NCI-H1105 (cell line): ENCODE measurements at places on chromosomes 7 and 10.

DNA sequence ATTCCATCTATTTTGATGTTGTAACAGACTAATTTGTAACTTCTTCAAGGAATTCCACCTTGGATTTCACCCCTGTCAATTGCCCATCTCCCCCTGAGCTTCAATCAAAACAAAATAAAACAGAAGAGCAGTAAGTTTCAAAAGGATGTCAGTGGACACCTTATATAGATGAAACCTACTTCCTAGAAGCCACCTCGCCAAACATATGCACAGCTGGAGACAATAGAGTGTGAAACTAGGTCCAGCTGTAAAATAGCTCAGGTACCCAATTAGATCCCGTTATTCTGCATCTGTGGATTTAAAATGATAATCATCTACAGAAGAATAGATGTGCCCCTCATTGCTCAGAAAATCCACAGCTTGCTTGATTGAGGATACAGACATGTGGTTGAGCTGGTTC is 598.6 kb downstream of the SH2D4B start:
- no peak for DNase-seq

- DNase-seq = no peak
These were observed 24.3 kb downstream of the LHFPL3 start for GRCh38 chr7:104352736-104353135.

- no peak for DNase-seq
These were observed 98.6 kb upstream of the SVIL start for GRCh38 chr10:29733323-29733722.

- DNase-seq = no peak
These were observed 79.1 kb downstream of the PIK3CG start for GRCh38 chr7:106944035-106944665.

DNA sequence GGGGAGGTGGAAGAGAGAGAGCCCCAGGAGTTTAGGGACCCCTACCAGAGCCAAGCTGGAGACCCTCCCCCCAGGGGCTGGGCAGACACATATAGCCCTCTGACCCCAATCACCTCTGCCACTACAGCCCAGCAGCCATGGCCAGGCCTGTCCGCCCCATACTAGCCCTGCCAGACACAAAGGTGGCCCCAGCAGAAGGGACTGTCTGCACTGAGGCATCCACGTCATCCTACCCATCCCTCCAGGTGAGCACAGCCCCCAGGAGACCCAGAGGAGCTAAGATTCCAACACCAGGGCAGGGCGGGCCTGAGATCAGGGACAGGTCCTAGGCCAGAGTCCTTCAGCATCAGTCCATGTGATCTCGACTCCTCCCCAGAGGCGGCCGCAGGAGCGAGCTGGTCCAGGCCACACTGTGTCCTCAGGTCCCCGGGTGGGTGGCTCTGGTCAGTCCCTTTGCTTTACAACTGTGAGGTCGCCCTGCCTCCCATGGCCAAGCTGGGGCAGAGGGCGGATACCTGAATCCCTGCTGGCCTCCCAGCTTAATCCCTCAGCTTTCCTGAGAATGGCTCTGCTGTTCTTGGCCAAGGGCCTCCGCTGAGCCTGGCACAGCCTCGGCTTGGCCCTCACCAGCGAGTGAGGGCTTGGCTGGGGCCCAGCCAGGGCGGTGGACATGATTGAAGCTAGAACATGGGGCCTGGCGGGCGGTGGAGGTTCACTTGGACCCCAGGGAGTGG is 14.3 kb upstream of the ELN start:
- no peak for DNase-seq

DNA sequence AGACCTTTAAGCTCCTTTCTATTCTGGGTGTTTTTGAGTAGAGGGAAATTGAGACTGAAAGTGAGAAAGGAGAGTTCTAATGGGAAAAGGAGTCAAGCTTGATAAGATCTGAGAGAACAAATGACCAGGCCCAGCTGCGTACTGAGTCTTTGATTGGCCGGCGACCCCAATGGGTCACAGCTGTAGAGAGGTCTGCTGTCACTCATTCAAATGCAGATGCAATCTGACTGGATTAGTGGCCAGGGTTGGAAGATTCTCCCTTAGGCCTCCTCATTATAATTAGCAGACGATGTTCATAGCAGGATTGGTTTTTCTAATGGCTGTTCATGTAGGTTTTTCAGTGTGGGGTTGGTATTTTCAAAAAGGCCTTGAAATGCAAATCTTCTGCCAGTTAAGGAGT is 127.2 kb upstream of the SLC25A13 start:
- no peak for DNase-seq

- DNase-seq = no peak
These were observed 78.7 kb upstream of the AGBL3 start for GRCh38 chr7:134907639-134908038.

GRCh38 chr7:49787980-49788379 is 14.5 kb downstream of the VWC2 start:
- DNase-seq = no peak

GRCh38 chr10:14585287-14586193 is 189.2 kb downstream of the FAM107B start:
- no peak for DNase-seq

DNA sequence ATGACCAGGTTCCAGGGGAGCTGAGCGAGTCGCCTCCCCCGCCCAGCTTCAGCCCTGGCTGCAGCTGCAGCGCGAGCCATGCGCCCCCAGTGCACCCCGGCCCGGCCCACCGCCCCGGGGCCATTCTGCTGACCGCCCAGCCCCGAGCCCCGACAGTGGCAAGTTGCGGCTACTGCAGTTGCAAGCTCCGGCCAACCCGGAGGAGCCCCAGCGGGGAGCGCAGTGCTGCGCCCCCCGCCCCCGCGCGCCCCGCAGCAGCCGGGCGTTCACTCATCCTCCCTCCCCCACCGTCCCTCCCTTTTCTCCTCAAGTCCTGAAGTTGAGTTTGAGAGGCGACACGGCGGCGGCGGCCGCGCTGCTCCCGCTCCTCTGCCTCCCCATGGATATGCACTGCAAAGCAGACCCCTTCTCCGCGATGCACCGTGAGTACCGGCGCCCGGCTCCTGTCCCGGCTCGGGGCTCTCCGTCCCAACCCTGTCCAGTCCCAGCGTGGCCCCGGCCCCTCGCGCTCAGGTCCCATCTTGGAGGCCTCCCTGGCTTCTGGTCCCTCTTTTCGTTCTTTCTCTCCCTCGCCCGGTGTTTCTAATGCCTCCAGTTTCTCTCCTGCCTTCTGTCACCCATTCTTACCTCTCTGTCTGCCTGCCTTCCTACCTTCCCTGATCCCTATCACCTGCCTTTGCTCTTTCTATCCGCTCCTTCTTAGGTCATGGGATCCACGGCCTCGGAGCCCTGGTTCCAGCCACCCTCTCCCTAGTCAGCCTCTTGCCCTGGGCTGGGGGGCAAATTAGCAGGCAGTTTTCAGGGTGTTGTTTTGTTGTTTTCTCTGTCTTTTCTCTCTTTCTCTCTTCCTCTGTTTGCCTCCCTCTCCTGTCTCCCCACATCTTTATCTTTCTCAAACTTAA is 751 bp downstream of the PAX2 start:
- DNase-seq = no peak

- DNase-seq = no peak
These were observed 380.7 kb downstream of the TCERG1L start for GRCh38 chr10:130930821-130931220.
